Activated B cell treated with CpG ODN at 0.5 μM for 24 hours (primary cell): ENCODE measurements at places on chromosomes 5 and 9.

DNA sequence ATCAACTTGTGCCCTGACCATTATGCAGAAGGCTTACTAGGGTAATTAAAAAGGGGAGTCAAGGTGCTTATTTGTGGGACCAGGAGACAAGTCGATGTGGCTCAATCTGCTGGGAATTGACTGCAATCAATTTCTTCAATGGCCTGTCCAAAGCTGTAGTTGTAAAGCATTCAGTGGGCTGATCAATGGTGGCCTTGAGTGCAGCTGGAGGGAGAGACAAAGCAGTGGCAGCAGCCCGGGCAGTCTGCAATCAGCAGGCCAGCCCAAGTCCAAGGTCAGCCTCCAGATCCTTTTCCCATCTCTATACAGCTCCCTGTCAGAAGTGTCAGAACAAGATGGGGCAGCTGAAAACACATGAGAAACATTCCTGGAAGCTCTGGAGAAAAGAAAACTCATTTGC is 51.0 kb upstream of the BRINP1 start:
- DNase-seq, result no peak

DNA sequence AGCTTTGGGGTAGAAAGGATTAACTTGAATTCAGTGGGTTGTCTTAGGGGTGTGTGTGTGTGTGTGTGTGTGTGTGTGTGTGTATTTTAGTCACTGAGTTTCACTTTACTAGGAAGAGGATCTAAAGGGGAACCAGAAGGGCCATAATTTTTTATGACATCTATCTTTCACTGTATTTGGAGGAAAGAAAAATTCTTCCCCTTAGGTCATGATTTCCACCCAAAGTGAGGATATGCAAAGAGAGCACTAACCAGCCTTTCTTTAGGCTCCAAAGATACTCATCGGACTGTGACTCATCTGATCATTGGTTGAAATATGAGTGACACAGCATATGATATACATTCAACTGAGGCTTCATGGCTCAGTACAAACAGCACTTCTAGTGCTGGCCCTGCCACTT is 75.2 kb upstream of the RASGRF2 start:
- DNase-seq, result no peak

DNA sequence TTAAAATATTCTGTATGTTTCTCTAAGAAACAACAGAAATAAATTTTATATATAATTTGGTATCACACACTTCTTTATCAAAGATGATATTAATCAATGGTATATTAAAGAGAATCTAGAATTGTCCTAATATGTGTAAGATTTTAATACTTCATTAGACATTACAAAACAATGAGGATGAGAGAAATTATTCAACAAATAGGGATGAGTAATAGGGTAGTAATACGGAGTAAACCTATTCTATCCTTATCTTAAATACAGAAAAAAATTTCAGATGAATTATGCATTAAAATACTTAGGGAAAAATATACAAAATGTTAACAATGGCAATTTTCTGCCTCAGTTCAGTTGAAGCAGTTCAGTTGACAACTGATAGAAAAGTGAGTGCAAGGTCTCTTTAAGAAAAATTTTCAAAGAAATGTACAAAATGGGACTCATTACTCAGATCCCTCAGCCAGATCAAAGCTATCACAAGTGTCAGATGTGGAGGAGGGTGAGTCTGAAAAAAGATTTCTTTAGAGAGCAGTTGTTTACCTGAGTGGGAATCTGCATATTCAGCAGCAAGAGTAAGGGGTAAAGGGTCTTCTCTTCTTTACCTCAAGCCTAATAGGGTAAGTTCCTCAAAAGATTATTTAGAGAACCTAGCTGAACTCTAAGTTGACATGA is 56.7 kb upstream of the GCNT4 start:
- no peak for DNase-seq

DNA sequence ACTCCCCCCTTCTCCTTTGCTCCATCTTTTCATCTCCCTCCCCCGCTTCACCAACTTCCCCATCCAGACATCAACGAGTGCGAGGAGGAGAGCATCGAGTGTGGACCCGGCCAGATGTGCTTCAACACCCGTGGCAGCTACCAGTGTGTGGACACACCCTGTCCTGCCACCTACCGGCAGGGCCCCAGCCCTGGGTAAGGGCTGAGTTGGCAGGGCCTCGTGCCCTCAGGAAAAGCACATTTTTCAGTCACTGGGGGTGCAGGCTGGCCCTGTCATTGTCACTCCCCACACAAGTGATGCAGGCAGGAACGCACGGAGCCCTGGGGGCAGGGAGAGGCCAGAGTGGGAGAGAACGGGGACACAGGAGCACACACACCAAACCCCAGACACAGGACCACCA is 12.4 kb upstream of the ASS1 start:
- DNase-seq, result no peak

- no peak for DNase-seq
Observed at GRCh38 chr9:106892632-106893031, 29.7 kb downstream of the ZNF462 start.

- no peak for DNase-seq
Observed at GRCh38 chr9:69223605-69224004, 49.5 kb downstream of the TJP2 start.

DNA sequence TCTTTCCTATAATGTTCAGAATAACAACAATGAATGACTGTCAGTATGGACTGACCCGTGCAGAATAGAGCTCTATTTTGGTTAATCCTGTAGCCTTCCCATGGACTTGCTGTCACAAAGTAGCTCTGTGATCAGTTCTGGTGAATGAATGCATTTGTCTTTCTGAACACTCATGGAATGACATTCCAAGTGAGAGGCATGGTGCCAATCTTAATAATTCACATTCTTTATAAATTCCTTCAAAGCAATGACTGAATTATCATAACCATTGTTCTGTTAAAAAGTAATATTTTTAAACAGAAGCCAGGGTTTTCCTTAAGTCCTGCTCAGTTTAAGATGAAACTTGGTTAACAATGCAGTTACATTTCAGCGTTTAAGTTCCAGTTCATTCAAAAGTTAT is 360.5 kb downstream of the ICE1 start:
- DNase-seq, result no peak

- DNase-seq, result no peak
Observed at GRCh38 chr9:131876486-131876885, 136.6 kb upstream of the RAPGEF1 start.

DNA sequence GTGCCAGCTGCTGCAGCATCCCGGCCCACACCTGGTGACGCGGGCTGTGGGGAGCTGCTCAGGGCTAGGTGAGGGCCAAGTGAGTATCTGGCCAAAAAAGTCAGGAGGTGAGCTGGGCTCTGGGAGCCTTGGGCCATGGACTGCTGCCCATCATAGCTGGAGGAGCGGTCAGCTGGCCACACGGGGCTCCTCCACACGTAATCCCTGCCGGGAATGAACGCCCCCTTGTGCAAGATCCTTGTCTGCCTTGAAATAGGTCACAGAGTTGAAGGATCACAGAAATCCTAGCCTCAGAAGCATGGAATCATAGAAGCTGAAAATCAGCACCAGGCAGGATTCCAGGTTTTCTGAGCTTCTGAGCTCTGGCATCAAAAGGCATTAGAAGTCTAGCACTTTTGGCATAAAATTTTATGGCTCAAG is 16.8 kb upstream of the COL27A1 start:
- DNase-seq, result no peak

DNA sequence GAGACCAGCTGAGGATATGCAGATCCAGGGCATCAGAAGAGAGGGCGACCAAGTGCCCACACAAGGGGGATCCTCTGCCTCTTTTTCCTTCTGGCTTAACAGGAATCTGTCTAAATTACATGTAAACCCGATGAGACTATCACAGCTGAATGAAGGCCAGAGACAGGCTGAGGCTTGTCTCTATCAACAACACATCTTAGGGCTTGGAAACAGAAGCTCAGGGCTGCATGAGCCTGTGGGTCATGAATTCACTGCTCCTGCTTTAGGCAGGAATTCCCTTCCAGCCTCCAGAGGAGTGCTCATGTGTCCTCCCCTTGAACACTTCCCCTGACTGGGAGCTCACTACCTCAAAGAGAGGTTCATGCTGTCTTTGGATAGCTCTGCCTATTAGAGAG is 106.1 kb upstream of the PHYKPL start:
- DNase-seq, result no peak

- no peak for DNase-seq
Observed at GRCh38 chr5:87529486-87530076, 116.9 kb upstream of the CCNH start.

- DNase-seq, result no peak
Observed at GRCh38 chr9:2332663-2333062, 288.9 kb upstream of the VLDLR start.

DNA sequence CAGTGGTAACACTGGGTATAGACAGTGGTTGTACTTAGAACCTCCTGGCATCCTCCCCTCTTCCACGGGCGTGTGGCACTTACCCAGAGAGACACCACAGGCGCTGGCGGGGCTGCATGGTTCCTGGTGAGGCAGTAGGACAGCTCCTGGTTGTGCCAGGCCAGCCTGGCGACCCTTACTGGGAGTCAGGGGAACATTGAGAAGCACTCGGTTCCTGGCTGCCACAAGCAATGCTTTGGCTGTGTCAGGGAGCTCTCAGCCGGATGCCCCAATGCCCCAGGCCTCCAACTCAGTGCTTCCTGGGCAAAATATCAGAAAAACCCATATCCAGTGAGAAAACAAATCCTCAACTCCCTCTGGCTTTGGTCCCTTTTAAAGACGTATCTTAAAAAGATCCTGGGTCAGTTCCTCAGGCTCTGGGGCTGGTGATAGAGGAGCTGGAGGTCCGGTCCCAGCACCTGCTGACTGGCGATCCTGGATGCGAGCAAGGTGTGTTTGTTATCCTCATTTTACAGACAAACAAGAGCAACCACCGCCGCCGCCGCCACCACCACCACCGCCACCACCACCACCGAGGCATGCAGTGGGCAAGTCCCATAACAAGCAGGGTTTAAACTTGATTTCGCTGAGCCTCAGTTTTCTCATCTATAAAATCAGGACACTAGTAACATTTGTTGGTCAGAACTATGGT is 4.2 kb downstream of the NKX2-5 start:
- DNase-seq, result no peak

DNA sequence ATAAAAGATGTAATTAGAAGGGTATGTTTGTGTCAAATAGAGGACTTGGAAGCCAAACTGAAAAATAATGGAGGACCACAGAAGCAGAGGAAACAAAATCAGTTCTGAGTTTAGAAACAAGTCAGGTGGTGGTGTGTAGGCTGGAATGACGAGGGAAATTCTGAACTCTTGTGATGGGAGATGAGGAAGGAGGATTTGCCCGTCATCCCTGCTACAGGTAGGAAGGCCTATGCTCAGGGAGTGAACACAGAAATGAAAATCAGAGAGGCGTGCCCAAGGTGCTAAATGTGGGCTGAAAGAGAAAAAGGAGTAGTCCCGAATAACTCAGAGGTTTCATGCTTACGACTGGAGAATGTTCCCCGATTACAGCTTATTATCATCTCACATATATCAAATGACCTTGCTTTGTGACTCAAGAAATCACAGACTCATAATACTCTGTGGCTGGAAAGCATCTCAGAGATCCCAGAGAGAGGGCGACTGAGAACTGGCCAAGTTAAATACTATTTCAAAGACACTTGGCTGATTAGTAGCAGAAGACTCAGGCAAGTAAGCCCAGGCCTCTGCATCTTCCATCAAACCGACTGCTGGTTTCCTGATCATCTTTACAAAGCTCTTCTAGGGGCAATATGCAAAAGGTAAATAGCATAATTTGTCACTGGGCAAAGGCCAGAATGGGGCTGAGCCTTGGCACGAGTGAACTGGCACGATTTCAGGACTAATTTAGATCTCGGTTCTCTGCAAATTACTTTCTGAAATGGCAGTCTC is 126.0 kb downstream of the SUSD1 start:
- DNase-seq, result no peak

DNA sequence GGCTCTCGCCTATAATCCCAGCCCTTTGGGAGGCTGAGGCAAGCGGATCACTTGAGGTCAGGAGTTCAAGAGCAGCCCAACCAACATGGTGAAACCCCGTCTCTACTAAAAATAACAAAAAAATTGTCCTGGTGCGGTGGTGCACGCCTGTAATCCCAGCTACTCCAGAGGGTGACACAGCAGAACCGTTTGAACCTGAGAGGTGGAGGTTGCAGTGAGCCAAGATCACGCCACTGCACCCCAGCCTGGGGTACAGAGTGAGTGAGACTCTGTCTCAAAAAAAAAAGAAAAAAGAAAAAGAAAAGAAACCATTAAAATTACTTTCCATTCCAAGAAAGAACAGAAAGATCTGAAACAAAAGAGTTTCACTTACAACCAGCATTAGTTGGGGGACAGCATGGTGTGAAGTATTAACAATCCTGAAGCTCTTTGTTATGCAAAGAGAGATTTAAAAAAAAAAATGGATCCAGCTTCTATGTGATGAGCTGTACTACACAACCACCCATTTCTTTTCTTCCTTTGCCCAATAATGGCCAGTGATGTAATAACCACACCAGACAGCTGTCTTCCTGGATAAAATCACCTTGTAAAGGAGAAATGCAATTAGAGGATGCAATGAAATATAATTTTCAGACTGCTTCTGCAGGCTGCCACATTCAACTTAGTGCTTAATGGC is 76.9 kb downstream of the MED27 start:
- DNase-seq, result no peak

- no peak for DNase-seq
Observed at GRCh38 chr5:135031813-135032694, 2.0 kb downstream of the PITX1 start.

DNA sequence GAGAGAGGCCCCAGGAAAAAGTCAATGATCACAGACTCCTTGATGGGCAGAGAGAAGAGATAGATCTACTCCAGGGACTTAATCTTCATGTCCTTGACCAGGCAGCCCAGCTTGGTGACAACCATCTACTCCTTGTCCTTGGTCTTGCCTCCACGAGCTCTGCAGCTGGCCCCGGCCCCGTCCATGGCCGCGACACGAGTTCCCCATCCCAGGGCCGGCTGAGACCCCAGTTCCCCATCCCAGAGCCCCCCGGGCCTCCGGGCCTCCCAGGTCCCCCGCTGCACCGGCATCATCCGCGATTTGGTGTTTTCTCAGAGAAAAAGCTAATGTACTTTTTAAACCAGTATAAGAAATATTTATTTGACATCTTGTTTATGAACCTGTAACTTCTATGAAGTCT is 2.5 kb upstream of the PGGT1B start:
- no peak for DNase-seq
